Activated CD4-positive, alpha-beta T cell treated with anti-CD3 and anti-CD28 coated beads for 1 hour (primary cell): ENCODE measurements at places on chromosomes 1 and 21.

DNA sequence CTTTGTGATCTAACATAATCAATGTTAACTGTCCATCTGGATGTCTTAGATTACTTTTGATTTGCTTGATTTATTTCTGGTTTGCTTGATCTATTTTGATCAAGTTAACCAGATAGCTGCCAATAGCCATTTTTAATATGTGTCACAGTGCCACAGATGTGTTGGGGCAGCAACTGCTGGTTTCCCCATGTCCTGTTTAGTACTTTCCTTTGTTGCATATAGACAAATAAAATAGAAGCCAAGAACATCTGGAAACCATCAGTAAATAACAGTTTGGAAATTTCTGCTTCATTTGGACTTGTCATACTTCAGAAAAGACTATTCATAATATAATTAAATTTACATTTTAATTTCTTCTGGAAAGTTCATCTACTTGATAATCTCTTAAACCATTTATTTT lies 145.6 kb upstream of the C21orf91 start:
- no peak for DNase-seq

GRCh38 chr1:215083383-215083961 lies 935 bp downstream of the KCNK2 start:
- DNase-seq: no peak

- no peak for DNase-seq
Measured at GRCh38 chr1:172755099-172755498, 96.2 kb downstream of the FASLG start.

DNA sequence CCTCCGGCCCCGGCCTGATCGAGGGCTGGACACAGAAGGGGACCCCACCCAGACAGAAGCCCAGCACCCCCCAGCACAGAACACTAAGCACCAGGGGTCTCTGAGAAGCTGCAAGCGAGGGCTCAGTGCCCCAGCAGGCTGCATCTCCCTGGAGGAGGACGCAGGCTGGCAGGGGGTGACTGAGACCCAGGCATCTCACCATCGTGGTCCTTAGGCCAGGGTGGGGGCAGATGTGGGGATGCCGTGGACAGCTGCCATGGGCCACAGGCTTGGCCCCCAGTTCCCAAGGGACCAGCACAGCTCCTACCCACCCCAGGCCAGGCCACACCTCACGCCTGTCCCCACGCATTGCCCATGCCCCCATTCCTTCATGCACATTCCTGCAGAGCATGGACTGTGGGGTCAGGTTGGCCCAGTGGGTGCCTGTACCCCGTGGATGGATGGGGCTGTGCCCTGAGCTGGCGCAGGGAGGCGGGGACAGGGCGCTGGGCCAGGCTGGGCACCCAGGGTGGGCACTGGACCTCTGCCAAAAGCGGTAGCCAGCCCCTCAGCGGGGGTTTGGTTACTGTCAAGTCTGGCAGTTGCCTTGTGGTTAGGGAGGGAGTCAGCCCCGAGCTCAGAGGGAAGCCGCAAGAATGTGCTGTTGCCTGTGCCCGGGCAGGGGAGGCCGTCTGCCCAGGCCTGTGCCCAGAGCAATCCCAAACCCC lies 61.5 kb downstream of the ARHGEF16 start:
- no peak for DNase-seq

- DNase-seq: no peak
Measured at GRCh38 chr21:42539931-42540343, 26.3 kb downstream of the SLC37A1 start.
